ENCODE measurements at places on chromosomes 7 and 10. TPM values are rescaled to one million over a fixed set of nuclear protein-coding genes. Genes with fewer than 3 reads are reported as not detected.

- DNase-seq = no peak
Observed at GRCh38 chr10:26792758-26793495, 67.8 kb downstream of the ABI1 start.

DNA sequence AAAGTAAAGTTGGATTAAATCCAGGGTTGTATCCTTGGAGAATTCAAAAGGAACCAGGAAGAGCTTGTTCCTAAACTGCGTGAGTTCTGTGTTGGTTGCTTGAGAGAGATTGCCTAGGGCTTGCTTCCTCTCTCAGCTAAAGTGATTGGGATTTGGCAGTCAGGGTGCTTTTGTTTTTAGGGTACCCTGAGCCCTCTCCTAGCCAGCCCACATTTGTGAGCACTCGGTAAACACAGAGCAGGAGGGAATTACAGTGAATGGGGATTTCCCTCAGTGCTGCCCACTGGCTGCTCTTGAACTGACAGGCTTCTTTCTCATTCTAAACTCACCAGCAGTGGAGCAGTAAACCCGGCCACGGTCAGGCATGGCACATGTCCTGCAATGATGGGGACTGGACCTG is 146.9 kb downstream of the TPST1 start:
- DNase-seq = no peak

DNA sequence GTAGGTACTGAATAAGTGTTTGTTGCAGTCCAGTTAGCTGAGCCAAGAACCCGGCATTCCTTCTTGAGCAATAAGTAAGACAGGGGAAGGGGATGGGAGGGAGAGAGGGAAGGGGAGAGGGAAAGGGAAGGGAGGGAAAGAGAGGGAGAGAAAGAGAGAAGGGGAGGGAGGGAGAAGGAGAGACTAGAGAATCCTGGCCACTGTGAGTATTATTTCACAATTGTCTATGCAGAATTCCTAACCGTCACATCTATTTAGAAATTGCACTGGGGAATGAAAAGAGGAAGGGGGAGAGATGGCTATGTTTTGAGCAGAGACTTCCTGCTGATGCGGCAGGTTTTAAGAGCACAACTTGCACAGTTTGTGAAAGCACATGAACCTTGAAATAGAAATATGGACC is 251.4 kb upstream of the ZMIZ1 start:
- no peak for DNase-seq

DNA sequence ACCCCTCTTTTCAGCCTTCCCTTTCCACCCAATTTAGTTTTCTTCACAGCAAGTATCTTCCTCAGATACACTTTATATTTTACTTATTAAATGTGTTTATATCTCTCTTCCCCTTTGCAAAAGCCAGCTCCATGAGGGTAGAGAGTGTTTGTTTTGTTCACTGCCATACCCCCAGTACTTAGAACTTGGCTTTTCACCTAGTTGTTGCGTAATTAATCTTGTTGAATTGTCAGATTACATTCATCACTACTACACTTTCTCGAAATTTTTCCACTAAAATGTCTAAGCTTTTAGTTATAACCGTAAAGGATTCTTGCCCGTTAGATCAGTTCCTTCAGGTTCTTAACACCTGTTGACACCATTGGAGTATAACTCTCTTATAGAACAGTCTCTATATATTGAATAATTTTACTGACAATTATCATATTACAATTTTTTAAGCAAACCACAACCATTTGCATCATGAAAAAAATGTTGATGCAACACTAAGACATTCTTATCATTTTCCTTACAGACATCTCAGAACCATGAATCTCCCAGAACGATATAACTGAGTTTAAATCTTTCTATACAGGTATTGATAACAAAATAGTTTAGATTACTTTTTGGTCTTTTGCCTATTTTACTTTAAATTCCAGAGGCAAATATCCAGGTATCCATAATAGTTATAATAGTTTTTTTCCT is 29.9 kb downstream of the VWDE start:
- DNase-seq = no peak

GRCh38 chr10:80966326-80966986 is 428.8 kb downstream of the SH2D4B start:
- DNase-seq = no peak

DNA sequence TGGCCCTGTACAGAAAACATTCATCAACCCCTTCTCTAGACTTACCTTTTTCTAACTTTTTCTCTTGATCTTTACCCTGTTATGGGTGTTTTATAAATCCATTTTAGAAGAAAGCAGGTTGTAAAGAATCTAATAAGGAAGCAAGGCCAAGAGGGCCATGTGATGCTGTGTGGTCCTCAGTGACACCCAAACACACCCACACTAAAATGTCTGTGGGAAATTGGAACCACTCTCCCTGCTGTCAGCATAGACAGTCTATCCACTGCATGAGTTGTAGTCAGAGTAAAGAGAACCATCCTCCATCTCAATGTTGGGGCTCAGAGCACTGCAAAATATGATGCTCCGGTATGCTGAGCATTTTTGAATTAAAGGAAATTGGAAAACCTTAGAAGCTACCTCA is 235.5 kb downstream of the SKIDA1 start:
- DNase-seq = no peak

DNA sequence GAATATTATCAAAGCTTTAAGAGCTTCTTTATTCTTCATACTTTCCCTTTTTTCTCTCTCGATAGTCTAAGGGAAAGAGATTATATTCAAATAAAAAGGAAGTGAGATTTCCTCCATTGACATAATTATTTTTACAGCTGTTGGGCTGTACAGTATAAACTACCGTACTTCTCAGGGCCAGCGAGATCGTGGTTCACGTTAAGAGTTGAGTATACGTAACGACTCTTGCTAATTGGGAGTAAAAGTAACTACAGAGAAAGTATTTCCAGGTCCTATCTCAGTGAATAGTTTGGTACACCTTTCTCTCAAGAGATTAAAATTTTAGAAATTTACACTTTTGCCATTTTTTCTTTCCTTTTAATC is 57.8 kb downstream of the INPP5F start:
- no peak for DNase-seq

GRCh38 chr10:93612311-93612710 is at the start of gene PDE6C:
Gene PDE6C (plus strand): TSS chr10:93612537. CDS start chr10:93612726, 189 bp downstream.
- no peak for DNase-seq

- DNase-seq = no peak
Observed at GRCh38 chr7:134875867-134876266, 96.4 kb downstream of the CALD1 start.

GRCh38 chr7:155710031-155710430 is 65.6 kb downstream of the RBM33 start:
- DNase-seq = no peak

DNA sequence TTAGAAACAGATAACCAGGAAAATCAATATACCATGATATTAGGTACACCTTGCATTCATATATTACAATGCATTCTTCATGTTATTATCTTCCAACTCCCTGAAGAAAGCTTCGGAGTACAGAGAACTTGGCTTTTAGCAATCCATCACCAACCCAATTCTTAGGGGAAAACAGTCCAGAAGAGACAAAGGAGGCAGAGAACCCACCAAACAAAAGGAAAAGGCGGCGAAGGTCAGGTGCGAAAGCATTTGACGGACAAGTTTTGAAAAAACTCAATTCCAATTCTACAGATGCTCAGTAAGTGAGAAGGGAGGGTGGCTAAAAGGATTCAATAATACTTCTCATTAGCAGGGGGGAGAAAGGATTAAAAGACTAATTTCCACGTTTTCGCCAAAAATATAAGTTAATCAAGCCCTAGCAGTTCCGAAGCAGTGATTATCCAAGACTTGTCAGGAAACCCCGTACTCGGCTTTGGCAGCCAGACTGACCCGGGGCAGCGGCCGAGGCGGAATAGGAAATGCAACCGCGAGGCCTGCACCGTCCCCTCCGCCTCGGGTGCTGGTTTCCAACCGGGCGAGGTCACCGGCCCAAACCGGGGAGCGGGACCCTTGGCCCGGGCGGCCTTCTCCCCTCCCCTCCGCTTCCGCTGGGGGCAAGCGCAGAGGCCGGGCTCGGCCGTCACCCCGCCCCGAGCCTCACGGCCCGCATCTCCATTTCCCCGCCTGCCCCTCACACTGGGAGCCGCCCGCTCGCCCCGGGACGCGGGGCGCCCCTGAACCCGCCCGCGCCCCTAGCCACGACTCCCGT is 747 bp downstream of the GDI2 start:
- peak; percentile 70 for DNase-seq

GRCh38 chr7:157006829-157007469 is 3.5 kb downstream of the MNX1 start:
- DNase-seq = no peak

DNA sequence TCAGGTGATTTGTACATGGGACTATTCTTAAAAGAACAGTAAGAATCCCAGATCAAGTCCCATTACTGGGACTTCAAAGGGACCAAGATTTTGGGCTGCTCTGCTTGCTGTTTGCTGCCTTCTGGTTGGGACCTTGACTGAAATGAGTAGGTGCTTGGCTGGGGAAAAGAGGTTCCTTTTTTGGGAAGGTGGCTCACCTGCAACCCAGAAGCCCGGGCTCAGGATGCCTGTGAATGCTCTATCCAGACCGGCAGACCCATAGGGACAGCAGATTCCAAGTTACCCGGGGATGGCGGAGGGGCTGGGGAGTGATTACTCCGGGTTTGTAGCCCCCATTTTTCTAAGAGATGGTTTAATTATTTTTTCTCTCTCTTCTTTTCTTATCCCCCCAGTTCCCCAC is 104.0 kb downstream of the CPXM2 start:
- DNase-seq = no peak

DNA sequence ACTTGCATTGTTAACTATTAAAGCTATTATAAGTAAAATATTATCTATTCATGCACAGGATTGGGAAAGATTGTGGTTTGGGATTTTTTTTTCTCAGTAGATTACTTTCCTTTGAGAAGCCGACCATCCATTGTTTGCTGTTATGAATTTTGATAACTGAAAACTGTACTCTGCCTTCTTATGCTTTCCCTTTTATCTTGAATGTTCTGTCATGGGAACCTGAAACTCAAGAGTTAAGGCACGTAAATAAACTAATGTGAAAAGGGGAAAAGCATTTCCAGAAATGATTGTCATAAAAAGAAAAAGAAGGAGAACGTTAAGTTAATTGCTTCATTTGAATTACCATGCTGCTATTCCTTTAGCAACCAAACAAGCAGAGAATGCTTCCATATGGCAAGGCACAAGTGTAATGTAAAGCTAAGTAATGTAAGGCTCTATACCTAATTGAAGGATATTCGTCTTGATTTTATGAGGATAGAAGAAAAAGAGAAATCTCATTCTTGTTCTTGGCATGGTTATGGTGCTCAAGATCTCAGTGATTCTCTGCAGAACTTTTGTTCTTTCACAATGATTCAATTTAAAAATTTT is 370.8 kb downstream of the AUTS2 start:
- no peak for DNase-seq

DNA sequence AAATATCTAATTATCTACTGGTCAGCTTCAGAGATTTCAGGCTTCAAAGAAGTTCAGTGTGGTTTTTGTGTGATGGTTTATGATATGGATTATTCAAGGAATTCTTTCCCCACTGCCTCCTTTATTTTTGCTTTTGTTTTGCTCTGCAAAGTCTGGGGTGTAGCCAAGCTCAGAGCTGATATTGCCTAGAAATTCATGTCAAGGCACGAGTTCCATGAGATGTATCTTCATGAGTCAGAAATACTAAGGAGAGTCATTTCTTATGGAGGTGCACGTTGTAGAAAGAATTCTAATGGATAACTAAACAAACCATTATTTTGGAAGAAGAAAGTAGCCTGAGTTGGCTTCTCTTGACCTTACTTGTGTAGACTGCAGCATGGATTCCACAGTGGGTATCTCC is 37.4 kb downstream of the VIM start:
- no peak for DNase-seq

TLX1 gene
- not detected for total RNA-seq

CHRM2 gene
- total RNA-seq = not detected

TAS2R5 gene
- total RNA-seq = not detected

ECHS1 gene
- 68.0 TPM for total RNA-seq

PIK3AP1 gene
- 5.9 TPM for total RNA-seq

HKDC1 gene
- not detected for total RNA-seq

COL17A1 gene
- 0.64 TPM for total RNA-seq

CRCP gene
- 129 TPM for total RNA-seq

GJD4 gene
- not detected for total RNA-seq

Data from ascending aorta (tissue), 2 donors.